ENCODE measurements at places on chromosomes 4 and X.

- no peak for DNase-seq
Measured at GRCh38 chr4:68249434-68249833, 3.9 kb upstream of the TMPRSS11B start.

GRCh38 chr4:2445571-2445970 is 23.3 kb upstream of the RNF4 start:
- DNase-seq: no peak

- DNase-seq: no peak
Measured at GRCh38 chr4:48931459-48931858, 24.9 kb upstream of the OCIAD2 start.

GRCh38 chrX:154369449-154370299 is 4.8 kb downstream of the FLNA start:
- peak; percentile 92 for DNase-seq

GRCh38 chr4:81963763-81964020 is 410.1 kb downstream of the HNRNPD start:
- DNase-seq: no peak

- peak; percentile 35 for DNase-seq
Measured at GRCh38 chr4:139506774-139507173, 49.2 kb downstream of the SETD7 start.

GRCh38 chrX:12225107-12225506 is 86.8 kb downstream of the FRMPD4 start:
- DNase-seq: no peak

DNA sequence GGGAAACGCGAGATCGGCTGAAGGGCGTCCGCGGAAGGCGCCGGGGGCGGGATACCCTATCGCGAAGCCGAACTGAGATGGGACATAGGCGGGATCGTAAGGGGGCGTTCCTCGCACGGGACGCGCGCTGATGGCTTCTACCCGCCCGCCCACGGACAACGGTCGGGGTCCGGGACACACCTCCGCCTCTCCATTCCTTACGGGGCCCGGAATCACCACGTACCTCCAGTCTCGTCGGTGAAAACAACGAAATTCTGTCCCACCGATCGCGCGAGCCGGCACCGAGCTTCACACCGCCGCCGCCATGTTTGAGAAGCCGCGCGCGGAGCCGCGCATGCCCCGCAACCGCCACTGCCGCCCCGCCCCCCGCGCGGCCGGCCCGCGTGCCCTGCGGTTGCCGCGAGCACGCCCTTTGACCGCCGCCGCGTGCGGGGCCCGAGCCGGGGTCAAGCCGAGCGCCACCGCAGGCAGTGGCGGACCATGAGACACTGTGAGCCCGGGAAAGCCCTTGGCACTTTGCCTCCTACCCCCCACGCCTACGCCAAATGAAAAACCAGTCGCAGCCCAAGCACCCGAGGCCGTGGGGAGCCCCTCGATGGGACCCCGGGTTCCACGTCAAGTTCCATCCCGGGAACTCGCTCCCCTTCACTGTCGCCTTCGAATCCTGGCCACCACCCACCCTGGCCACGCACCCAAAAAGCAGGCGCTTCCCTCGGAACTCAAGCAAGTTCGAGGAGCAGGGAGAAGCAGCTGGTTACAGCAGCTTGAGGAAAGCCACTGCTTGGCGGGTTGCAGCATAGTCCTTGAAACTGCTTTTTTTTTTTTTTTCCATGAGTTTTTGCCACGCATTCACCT is at the start of gene SCML2:
SCML2 (minus strand) TSS at position 320 of the 855 bp plus-strand sequence. CDS start 20,617 bp downstream, outside the sequence.
- DNase-seq: peak; percentile 25

DNA sequence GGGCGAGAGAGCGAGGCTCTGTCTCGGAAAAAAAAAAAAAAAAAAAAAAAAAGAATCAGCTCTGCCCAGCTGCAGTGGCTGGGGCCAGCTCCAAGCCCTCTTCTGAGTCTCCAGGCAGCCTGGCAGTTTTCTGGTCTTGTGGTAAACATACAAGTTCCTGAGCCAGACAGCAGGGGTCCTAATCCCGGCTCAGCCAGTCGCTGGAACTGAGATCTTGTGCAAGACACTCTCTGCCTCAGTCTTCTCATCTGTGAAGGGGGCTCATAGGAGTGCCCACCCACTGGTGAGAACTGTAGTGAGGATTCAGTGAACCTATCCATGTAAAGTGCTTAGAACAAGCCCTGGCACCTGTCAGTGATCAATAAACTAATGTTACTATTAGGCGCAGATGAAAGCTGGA is 41.8 kb downstream of the C4orf50 start:
- DNase-seq: no peak
